NCI-H1048 (cell line): ENCODE measurements at places on chromosomes 16 and 17.

GRCh38 chr17:37488607-37489196 is 989 bp upstream of the DUSP14 start:
- no peak for DNase-seq

- no peak for DNase-seq
These were observed 654 bp downstream of the LASP1 start for GRCh38 chr17:38870259-38871165.

- no peak for DNase-seq
These were observed 21.0 kb downstream of the PHB1 start for GRCh38 chr17:49393491-49394255.

- DNase-seq, result no peak
These were observed 17.4 kb upstream of the MYO15B start for GRCh38 chr17:75570034-75570676.

DNA sequence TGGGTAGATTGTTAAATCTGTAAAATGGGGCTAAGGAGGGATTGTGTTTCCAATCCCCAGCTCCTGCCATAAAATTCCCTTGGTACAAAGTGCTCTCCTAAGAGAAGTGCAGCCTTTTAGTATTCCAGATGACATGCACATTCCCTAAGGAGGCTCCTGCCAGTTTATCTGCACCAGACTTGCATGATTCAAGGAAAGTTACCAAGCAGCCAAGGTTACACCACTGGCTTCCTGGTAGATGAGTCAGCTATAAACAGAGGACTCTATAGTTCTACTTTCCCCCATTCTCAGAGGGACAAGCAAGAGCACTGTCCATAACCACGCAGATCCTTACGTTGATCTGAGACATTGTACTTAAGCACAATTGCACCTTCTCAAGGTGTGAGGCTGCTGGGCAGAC is 1.9 kb downstream of the CALB2 start:
- no peak for DNase-seq

- no peak for DNase-seq
These were observed 11.7 kb upstream of the GFAP start for GRCh38 chr17:44926821-44927525.

- no peak for DNase-seq
These were observed 1.1 kb upstream of the LCMT1 start for GRCh38 chr16:25110387-25110947.

DNA sequence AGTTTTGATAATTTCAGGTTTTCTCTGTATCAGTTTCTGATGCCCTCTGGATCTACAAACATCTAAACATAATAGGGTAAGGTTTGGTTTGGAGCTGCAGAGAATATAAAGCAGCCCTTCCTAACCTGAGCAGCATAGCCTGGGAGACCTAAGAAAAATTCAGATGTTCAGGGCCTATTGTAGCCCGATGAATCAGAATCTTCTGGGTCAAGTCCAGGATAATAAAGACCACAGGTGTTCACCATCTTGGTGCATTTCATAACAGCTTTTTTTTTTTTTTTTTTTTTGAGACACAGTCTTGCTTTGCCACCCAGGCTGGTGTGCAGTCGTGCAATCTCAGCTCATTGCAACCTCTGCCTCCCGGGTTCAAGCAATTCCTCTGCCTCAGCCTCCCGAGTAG is 19.7 kb upstream of the ARHGAP17 start:
- no peak for DNase-seq

DNA sequence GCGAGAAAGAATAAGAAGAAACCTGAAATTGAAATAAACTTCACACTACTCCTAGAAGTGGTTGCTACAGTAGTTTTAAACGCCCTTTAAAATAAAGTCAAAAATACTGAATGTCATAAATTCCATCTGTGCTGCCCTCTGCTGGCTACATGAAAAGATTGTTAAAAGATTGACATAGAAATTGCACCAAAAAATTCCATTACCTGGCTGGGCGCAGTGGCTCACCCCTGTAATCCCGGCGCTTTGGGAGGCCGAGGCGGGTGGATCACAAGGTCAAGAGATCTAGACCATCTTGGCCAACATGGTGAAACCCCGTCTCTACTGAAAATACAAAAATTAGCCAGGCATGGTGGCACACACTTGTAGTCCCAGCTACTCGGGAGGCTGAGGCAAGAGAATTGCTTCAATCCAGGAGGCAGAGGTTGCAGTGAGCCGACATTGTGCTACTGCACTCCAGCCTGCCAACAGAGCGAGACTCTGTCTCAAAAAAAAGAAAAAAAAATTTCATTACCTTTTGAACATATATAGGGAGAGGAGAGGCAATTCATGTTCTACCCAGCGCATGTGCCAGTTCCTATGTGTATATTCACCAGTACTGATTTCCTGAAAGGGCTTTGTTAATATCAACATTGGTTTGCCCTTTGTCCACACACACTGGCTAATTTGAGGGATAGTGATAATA is 36.5 kb downstream of the CYTH1 start:
- DNase-seq, result no peak
